ENCODE measurements at places on chromosomes 3 and 15.

DNA sequence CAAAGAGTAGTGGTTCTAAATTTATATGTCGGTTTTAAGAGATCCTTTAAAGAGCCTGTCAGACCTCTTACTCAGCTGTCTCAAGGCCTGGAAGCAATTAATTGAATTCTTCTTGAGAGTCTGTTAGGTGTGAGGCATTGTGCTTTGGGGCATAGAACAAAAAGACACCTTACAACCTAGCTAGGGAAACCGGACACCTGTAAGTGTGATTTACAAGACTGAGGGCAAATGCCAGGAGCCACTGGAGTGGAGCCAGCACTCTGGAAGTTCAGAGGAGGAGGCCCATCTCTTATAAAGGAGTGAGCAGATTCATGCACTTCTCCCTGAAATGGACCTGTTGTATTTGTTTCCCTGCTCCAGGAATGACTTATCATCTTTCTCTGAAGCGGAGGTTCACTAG is 97.7 kb upstream of the NUDT16 start:
- no peak for DNase-seq

- no peak for DNase-seq
Observed at GRCh38 chr3:73600293-73600938, 24.3 kb downstream of the PDZRN3 start.

DNA sequence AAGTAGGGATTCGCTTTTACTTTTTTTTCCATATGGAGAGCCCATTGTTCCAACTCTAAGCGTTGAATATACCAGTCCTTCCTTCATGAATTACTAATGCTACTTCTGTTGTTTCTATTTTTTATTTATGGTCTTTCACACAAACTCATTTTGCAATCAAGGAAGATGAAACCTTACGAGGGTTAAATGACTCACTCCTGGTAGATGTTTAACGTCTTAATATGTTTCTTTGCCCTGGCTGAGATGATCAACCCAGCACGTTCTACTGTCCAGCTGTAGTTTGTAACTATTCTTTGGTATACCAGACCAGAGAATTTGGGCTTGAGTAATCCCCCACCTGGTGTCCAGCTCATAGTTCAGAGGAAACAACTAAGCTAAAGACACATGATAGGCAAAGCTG is 23.1 kb downstream of the CDCP1 start:
- no peak for DNase-seq

DNA sequence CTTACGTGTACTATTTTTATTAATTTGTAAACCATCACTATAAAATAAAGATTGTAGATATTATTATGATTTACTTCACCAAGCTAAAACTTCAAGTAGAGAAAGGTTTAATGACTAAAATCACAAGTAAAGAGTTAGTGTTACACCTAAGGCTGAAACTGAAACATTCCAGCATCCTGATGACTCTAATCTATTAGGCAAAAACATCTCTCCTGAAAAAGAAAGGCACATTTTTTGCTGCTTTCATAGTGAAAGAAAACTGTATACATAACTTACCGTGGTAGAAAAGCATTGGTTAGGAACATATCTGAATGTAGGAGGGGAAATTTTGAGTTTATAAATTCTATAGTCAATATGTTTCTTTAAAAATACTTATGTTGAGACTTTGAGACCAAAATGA is 35.4 kb downstream of the CCDC191 start:
- DNase-seq, result no peak

- DNase-seq, result no peak
Observed at GRCh38 chr15:99305761-99306505, 54.7 kb downstream of the LRRC28 start.

- no peak for DNase-seq
Observed at GRCh38 chr3:123246866-123247265, 45.1 kb downstream of the SEC22A start.

DNA sequence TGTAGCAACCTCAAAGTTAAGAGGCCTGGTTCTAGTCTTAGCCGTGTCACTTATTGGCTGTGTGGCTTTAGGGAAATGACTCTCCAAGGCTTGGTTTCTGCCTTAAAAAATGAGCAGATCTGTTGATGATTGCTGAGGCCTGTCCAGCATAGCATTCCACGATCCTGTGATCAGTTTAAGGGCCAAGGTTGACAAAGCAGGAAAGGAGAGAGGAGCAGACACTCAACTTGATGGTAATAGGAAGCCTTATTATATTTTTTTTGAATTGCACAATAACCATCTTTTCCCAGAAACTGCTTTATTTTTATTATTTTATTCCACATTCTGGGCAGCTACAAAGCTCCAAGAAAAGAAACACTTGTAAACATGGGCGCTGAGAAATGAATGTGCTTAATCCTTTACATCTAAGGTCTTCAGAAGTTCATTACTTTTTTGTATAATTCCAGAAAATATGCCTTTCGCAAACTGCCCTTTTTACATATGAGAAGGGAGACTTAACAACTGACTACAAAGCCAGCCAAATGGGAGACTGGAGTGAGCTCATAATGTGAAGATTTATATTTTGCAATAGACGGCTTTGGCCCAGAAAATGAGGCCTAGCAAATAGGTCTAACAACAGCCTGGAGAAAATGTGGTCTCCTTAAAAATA is 241.0 kb downstream of the ATP8B4 start:
- DNase-seq, result no peak

DNA sequence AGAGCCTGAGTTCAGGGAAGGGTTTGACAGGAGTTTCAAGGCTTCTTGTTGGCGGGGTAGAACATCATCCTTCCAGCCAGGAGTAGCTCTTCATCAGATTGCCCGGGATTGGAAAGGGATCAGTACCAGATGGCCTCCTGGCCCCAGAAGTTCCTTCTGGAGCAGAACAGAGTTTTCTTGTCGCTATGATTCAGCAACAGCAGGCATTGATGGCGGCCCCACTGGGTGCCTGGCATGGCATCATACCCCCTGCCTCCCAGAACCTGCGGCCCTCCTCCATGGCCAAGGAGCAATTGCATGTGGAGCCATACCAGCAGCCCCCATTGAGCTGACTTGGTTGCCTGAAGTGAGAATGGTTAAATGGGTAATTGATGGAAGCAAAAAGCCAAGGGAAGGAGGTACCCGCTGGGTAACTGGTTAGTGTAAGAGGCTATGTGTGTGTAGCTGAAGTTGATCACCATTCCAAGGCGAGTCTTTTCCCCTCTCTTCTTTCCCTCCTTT is 305.6 kb downstream of the PTPRG start:
- no peak for DNase-seq

Data from stimulated activated CD4-positive, alpha-beta T cell treated with anti-CD3 and anti-CD28 coated beads, Interleukin-4, amount 100 ng/mL, for 24 hours (primary cell).